ENCODE measurements at places on chromosomes 3 and 15.

- DNase-seq: no peak
These were observed 23.4 kb downstream of the XPC start for GRCh38 chr3:14154895-14155440.

DNA sequence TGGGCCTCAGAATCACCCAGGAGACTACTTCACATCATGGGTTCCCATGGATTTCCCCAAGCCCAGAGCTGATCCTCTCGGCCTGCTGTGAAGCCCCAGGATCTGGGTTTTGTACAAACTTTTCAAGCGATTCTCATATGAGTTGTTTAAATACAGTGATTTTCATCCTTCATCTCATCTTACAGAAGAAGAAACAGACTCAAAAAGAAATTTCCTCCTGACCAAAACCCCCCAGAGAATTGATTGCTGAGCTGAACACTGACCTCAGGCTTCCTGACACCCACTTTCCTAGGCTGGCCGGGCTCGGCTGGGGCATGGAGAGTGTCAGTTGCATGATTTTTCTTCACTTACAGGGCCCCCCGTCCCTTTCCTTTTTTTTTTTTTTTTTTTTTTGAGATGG lies 60.3 kb downstream of the BDH1 start:
- no peak for DNase-seq

DNA sequence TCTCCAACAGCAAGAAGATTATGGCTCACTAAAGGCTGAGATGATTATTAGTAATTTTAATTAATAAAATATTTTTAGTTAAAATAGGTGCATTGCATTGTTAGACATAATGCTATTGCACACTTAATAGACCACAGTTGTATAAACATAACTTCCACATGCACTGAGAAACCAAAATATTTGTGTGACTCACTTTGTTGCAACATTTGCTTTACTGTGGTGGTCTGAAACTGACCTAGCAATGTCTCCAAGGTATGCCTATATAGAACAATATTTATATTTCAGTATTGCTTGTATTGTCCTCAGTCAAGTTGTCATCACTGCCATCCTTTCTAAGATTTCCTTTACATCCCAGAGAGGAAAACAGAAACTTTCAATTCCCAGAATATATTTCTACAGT lies 1215.2 kb downstream of the SI start:
- DNase-seq: no peak

DNA sequence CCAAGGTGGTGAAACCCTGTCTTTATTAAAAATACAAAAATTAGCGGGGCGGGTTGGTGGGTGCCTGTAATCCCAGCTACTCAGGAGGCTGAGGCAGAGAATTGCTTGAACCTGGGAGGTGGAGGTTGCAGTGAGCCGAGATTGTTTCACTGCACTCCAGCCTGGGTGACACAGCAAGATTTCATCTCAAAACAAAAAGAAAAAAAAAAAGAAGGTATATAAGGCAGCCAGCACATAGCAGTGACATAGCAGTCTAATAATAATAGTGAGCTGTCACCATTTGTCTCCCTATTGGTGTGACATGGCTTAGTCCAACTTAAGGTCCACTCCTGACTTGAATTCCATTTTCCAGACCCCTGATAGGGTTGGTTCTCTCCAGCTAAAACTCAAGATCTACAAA lies 8.8 kb upstream of the LACTB start:
- no peak for DNase-seq

DNA sequence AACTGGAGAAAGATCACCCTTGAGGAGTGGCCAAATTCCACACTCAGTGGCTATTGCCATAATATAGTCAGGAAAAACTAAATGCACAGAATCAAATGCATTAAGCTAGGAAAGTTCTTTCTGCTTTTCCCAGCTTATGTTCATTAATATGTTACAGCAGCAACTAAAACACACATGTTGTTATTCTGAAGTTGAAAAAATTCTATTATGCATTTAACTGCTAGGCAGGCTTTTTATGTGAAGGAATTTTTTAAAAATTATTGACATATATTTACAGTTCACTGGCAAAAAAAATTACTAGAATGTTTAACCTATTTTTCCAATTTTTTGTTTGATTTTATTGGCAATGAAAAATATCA lies 135.2 kb upstream of the IL12A start:
- DNase-seq: no peak

DNA sequence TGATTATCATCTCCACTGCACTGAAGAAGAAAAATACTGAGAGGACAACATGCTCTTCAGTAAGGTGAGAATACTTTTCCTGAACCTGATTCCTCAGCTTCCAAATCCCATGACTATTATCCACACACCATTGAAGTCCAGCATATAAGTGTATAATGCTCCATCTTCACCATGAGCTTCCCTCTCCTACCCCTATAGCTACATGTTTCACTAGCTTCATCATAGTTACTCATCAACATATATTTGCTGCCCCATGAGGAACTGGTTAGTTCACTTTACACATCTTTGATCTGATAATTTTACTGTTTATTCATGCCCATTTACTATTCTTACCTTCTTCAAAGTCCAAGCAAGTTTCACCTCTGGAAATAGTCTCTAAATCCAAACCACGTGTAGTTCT lies 908.5 kb upstream of the SEMA6D start:
- DNase-seq: no peak

GRCh38 chr3:23105048-23105447 lies 98.1 kb upstream of the UBE2E2 start:
- DNase-seq: no peak

DNA sequence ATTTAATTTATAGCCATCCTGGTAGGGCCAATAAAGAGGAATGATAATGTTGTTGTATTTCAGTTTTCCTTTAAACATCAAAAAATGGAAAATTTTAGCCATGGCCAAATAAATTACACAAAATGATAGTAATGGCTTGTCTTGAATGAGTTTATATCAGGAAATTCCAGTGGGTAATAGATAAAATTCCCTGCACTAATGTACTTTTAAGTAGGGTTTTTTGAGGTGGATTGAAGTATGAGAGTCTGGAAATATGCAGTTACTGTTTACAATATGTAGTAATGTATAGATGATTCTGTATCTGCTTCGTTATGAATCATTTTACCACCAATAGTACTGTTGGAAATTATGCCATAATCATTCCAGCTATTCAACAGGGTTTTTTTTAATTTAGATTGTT lies 219.4 kb upstream of the ROBO2 start:
- DNase-seq: no peak
